ENCODE measurements at places on chromosomes 1 and 21.

GRCh38 chr1:101264697-101265096 is 27.9 kb downstream of the S1PR1 start:
- no peak for DNase-seq

- DNase-seq, result no peak
Observed at GRCh38 chr1:221343136-221343535, 398.8 kb downstream of the DUSP10 start.

DNA sequence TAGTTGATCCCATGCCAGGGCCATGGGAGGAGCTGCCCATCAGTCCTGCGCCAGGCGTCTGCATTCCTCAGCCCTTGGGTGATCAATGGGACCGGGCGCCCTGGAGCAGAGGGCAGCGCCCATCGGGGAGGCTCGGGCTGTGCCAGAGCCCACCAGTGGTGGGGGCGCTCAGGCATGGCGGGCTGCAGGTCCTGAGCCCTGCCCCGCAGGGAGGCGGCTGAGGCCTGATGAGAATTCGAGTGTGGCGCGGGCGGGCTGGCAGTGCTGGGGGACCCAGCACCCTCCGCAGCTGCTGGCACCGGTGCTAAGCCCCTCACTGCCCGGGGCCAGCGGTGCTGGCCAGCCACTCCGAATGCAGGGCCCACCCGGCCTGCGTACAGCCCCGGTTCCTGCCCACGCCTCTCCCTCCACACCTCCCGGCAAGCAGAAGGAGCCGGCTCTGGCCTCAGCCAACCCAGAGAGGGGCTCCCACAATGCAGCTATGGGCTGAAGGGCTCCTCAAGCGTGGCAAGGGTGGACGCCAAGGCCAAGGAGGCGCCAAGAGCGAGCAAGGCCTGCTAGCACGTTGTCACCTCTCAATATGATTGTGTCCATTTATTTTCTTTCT is 238.1 kb upstream of the OLFM3 start:
- DNase-seq, result no peak

GRCh38 chr21:36854391-36854790 is 112.1 kb downstream of the HLCS start:
- DNase-seq, result no peak

GRCh38 chr1:63277195-63278192 is 44.9 kb upstream of the FOXD3 start:
- DNase-seq, result no peak

DNA sequence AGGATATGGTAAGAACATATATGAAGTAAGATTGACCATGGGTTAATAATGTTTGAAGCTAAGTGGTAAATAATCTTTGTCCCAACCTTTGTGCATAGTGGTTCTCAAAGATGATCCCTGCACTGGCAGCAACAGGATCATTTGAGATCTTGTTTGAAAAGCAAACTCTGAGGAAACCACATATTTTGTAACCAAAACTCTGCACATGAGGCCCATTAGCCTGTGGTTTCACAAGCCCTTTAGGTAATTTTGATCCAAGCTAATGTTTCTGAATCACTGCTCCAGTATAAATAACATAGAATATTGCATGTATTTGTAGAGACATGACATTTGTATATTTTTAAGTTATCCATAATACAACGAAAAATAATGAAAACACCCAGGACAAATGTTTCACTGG is 147.9 kb upstream of the RGS18 start:
- no peak for DNase-seq
